B cell (primary cell): ENCODE measurements at places on chromosomes 6 and 20. TPM values are rescaled to one million over a fixed set of nuclear protein-coding genes. Genes with fewer than 3 reads are reported as not detected.
A peak's percentile ranks its signal among the peaks of the same experiment; 100 is the strongest.

DNA sequence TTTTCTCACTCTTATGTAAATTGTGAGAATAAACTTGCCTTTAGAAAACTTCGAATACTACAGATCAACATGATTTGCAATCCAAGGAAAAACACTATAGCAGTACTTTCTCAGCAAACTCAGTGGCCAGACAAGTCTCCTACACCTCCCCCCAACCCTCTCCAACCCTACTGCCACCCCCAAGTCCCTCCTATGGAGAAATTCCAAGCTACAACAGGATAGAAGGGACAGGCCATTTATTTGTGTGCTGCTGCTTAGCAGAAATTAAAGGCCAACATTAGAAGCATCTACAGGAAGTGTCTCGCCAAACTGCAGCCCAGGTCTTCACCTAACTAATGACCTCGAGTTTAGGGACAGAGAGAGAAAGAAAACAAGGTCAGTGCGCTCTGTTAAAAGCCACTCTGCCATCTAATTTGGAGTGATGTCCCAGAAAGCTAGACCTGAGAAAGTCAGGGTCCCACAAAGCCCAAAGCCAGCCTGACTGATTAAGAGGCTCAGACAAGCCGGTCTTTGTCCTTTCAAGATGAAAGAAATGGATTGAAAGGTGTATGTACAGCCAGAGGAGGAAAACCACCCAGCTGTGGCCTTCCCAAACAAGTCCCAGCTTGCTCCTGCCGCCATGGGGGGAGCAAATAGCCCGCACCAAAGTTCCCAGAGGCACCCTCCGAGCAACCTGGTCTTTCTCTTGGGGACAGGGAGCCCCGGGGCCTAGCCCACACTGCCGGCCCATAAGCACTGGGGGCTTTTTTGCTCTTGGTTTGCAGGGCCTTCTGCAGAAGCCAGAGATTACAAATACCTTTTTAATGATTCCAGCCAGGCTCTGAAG lies 3.4 kb downstream of the BMP7 start:
- no peak for DNase-seq
- H3K4me1 ChIP-seq: no peaks in the 10 kb centered on the region
- H3K27ac ChIP-seq: no peak overlapping the region
- H3K27me3 ChIP-seq: peaks cover 9% of the 10 kb centered on the region
- no peaks in the 10 kb centered on the region for H3K36me3 ChIP-seq

DNA sequence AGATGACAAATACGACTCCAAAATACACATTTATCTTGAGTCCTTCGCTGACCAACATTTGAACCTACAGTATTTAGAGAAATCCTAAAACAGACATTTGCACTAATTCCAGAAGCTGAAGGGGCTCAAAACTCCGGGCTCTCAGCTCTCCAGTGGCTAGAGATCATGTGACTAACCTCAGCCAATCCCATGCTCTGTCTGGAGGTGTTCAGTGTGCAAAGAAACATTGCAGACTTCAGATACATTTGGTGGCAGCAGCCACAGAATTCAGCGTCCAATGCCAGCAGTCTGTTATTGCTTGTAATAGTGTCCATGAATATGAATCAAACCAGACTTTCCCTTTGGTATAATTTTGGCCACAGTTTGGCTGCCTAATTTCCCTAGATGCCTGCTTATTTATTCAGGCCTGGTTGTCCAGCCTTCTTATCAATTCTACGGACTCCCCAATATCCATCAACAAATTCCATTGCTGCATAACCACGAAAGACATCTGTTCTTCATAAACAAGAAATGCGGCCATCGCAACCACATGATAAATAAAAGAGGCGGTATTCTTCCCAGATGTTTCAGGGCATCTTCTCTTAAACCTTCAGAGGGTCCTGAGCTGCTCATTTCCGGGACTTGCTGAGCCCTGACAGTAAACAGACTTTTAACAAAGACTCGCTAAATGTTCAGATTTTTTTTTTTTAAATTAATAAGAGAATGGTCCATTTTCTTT lies 14.5 kb upstream of the CYP24A1 start:
- no peaks in the 10 kb centered on the region for H3K4me1 ChIP-seq
- H3K4me3 ChIP-seq: no peak overlapping the region
- H3K27ac ChIP-seq: no peak overlapping the region
- H3K27me3 ChIP-seq: no peaks in the 10 kb centered on the region

DNA sequence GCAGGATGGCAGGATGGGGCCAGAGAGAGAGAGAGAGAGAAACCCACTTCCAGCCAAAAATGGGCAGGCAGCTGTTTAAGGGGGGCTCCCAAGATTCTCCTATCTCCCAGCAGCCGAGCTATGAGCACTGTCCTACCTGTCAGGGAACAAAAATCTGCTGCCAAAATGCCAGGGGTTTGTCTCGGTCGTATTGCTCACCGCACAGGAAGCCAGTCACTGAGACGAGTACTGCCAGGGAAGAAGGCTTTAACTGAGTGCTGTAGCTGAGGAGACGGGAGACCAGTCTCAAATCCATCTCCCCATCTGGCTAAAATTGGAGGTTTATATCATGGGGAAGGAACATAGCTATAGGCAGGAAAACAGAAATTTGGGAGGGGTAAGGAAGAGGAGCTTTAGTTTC lies 22.3 kb downstream of the GGTLC1 start:
- no peaks in the 10 kb centered on the region for H3K36me3 ChIP-seq
- H3K4me1 ChIP-seq: no peaks in the 10 kb centered on the region
- no peaks in the 10 kb centered on the region for H3K27me3 ChIP-seq
- H3K4me3 ChIP-seq: no peak overlapping the region
- no peak for DNase-seq

DNA sequence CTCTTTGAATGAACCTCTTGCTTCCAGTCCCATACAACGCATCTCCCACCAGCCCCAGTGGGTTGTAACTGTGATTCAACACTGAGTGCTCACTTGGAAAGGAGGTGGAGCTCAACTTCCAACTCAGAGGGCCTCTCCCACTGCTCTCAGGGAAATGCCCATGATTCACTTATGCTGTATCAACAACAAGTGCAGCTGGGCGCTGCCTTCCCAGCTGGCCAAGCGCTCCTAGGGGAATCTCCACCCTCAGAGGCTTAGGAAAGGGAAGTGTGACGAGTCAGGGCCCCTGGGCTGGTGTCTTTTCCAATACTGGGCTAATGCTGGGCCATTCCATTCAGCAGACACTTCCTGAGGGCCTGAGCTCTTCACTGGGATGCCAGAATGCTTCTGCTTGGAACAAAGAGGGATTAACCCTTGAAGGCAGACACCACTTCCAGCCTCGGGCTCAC lies 8.1 kb upstream of the OCSTAMP start:
- no peak overlapping the region for H3K27ac ChIP-seq
- H3K27me3 ChIP-seq: no peaks in the 10 kb centered on the region
- peaks cover 18% of the 10 kb centered on the region for H3K4me1 ChIP-seq
- DNase-seq: no peak

GRCh38 chr20:49570828-49571552 lies 3.1 kb upstream of the PTGIS start:
- no peaks in the 10 kb centered on the region for H3K36me3 ChIP-seq
- no peak for DNase-seq
- H3K27ac ChIP-seq: no peak overlapping the region
- H3K27me3 ChIP-seq: peaks cover 40% of the 10 kb centered on the region
- H3K4me3 ChIP-seq: no peak overlapping the region
- H3K4me1 ChIP-seq: peaks cover 4% of the 10 kb centered on the region

GRCh38 chr6:167583412-167583811 lies 243.3 kb upstream of the AFDN start:
- no peak overlapping the region for H3K27ac ChIP-seq
- no peaks in the 10 kb centered on the region for H3K27me3 ChIP-seq
- H3K4me1 ChIP-seq: no peaks in the 10 kb centered on the region
- H3K36me3 ChIP-seq: no peaks in the 10 kb centered on the region
- no peak for DNase-seq
- H3K4me3 ChIP-seq: no peak overlapping the region

DNA sequence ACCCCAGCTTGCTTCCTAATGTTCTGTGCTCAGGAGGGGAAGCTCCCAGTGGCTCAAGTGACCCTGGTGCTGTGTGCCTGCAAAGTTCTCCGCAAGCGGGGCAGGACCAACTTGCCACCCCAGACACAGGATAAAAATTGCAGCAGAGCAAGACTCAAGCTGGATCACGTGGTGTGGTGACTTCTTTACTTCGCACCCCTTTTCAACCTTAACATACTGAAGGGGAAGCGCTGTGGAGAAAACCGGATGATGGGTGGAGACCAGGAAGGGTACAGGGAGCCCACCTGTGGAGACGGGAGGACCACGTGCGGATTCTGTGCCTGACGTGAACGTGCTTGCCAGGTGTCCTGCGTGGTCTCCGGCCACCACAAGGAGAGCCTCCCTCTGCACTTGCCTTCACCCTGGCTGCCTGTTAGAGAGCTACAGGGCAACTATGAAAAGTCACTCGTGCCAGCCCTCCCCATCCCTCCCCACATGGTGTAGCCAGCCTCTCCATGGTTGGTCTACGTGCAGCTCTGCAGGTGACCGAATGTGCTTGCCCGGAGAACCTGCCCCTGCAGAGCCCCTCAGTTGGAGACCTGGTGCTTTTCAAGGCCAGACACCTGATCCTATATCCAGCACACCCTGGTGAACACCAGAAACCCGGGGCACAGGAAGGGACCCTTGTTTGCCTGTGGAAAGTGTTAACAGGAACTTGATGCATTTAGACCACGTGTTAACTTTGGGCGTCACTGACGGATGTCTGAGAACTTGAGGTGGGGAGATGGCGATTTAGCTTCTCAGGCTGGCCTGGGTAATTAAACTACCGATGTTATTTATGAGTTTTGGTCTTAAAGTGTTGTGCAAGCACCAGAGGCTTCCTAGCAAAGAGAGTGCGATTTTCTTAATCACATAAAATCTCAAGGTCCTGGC lies 23.9 kb upstream of the DACT2 start:
- H3K27me3 ChIP-seq: no peaks in the 10 kb centered on the region
- H3K4me3 ChIP-seq: no peak overlapping the region
- no peak overlapping the region for H3K27ac ChIP-seq
- H3K4me1 ChIP-seq: no peaks in the 10 kb centered on the region
- no peaks in the 10 kb centered on the region for H3K36me3 ChIP-seq

DNA sequence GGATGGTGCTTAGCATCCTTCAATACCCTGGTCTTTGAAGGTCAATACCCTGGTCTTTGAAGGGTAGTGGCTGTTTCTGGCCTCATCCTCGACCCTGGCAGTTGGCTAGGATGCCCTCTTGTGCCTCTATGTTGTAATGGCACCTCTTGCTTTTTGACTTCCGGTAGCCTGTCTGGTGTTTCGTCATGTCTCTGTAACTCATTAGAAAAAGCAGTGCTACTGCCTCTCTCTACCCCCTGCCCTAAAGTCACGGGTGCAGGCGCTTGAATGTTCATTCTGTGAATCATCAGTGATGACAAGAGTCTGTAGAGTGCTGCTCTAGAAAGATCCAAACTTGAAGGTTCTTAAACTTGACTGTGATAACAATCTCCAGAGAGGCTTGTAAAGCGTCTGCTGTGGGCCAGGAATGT lies 28.3 kb downstream of the RSPO4 start:
- DNase-seq: peak; percentile 33
- no peaks in the 10 kb centered on the region for H3K4me1 ChIP-seq
- no peak overlapping the region for H3K4me3 ChIP-seq
- no peaks in the 10 kb centered on the region for H3K27me3 ChIP-seq

DNA sequence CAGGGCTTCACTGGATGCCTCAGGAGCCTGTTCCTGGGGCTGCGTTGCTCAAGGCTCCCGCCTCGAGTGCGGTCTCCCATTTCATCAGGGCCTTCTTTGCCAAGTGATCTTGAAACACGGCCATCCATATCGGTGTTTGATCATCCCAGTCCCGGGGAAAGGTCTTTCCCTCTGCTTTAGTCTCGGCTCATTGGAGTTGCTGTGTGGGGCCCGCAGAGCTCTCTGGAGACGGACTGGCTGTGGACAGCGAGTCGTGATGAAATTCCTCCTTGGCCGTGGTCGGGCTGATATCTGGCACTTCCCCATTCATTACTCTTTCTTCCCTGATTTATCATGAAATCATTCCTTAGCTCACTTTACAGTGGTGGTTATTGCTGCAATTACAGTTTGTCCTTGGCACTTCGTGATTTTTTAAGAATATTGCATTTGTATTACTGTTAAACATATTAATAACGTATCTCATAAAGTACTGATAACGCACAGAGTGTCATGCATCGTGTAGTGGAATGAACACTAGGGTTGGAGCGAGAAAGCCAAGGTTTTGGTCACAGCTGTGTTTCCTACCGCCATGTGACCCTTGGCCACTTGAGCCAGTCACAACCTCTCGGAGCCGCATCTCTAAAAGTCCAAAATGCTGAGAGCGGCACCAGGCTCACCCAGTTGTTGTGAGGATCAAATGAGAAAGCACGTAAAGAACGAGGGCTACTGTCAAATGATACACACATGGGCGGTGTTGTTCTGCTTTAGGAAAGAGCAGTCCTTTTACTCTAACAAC lies 71.8 kb downstream of the MTHFD1L start:
- no peak overlapping the region for H3K4me3 ChIP-seq
- no peak overlapping the region for H3K27ac ChIP-seq
- H3K4me1 ChIP-seq: no peaks in the 10 kb centered on the region

- H3K36me3 ChIP-seq: peaks cover 2% of the 10 kb centered on the region
- H3K27ac ChIP-seq: no peak overlapping the region
- H3K4me3 ChIP-seq: no peak overlapping the region
- H3K4me1 ChIP-seq: no peaks in the 10 kb centered on the region
Observed at GRCh38 chr6:44104481-44105021, 22.7 kb downstream of the MRPL14 start.

DNA sequence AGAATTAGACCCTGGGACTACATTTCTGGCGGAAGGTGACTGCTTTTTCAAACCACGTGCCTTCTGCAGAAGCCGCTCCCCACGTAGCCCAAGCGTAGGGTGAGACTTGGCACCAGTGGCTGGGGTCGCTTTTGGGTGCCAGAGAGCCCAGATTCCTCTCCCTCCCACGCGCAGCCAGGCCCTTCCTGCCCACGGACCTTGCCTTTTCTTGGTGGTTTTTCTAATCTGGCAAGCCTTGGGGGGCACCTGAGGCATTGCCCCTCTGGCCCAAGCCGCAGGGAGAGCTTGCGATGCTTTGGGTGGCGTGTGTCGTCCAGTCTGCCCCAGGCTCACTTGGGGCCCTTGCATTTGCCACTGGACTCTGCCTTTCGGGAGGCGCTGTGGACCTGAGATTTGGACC lies 3.3 kb downstream of the SLCO4A1 start:
- H3K4me3 ChIP-seq: no peak overlapping the region
- no peak for DNase-seq
- no peaks in the 10 kb centered on the region for H3K36me3 ChIP-seq
- no peaks in the 10 kb centered on the region for H3K27me3 ChIP-seq

The FNDC11 gene
- 3.8 and 5.1 TPM in 2 replicates for total RNA-seq

The F13A1 gene
- 2.0 and 2.2 TPM in 2 replicates for total RNA-seq

The BAG2 gene
- total RNA-seq: 4.6 and 4.7 TPM in 2 replicates

The NPEPL1 gene
- 34.3 and 37.2 TPM in 2 replicates for total RNA-seq

The PRKN gene
- total RNA-seq: 6.2 and 6.7 TPM in 2 replicates

The ARMH2 gene
- 5.0 and 6.4 TPM in 2 replicates for total RNA-seq

The ISM1 gene
- not detected in 2 replicates for total RNA-seq
